ENCODE measurements at places on chromosomes 5 and 9.

DNA sequence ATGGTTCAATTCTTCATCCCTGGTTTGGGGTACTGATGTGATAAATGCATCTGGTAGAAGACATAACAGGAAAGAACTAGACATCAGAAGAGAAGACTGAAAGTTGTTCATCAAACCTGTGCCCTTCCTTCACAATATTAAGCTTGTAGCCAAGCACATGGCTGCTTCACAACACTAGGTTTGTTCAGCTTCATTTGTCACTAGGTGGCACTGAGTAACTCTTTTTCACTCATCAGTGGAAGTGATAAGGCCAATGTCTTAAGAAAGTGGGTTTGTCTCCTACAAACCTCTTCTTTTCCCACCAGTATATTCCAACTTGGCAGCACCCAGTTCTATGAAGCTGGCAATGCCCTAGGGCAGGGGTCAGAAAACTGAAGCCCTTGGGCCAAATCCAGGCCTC is 26.9 kb downstream of the ZNF484 start:
- no peak for DNase-seq

DNA sequence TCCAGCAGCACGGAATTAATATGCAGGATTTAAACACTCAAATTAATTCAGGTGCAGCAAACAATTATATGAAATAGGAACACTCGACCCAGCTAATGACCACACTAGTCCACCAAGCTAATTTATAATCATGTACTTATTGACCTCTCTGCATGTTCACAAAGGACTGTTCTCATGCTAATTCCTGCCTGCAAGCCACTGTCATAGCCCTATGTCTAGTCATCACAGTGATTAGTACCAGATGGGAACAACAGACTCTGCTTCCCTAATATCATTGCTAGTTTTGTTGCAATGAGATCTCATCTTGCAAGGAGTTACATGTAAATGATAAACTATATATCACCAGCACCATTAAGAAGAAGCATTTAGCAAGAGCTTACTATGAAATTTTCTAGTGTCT is 553.0 kb upstream of the GRAMD2B start:
- DNase-seq = peak; percentile 80

GRCh38 chr9:107361816-107362215 is 78.7 kb downstream of the RAD23B start:
- no peak for DNase-seq

GRCh38 chr9:68498816-68499215 is 41.9 kb downstream of the TMEM252 start:
- DNase-seq = no peak

DNA sequence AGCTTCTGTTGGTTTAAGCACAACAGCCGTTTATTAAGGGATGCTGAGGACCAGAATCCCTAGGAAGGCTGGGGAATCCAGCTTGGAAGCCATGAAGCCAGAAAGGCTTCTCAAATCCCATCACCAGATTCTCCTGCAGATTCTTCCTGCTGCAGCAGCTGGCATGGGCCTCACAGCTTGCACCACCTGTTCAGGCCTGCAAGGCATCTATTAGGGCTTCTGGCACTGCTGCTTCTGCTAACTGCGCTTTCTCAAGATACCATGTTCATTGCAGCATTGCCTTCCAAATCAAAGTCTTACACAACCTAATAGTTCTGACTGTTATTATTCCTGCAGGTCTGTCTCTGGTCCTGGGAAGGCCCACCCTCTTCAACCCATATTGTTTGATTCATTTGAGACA is 51.2 kb upstream of the ZNF366 start:
- no peak for DNase-seq

DNA sequence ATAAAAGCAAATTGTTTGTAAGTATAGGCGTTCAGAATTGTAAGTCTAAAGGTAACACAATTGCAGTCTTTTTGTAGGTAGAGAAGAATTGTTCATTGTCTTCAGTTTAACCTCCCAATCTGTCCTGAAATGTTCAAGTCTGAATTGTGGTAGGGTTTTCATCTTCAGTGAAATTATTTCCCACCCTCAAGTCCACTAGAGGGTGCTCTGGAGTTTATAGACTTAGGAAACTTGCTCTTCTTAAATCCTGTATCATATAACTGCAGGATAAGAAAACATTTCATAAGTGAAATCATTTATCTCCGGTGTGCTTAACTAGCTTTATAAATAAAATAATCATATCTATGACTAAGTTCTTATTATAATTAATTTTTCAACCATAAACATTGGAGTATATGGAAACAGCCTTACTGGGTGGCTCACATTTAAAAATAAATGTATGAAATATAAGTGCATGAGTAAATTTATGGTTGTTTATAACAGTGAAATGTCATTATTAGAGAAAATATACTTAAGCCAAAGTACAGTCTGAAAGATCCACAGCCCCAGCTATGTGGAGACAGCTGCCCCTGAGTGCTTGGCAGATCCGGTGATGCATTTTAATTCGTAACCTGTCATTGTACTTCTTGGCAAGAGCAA is 182.4 kb upstream of the OTULINL start:
- DNase-seq = peak; percentile 70

GRCh38 chr5:100757618-100758017 is 145.5 kb downstream of the ST8SIA4 start:
- no peak for DNase-seq

DNA sequence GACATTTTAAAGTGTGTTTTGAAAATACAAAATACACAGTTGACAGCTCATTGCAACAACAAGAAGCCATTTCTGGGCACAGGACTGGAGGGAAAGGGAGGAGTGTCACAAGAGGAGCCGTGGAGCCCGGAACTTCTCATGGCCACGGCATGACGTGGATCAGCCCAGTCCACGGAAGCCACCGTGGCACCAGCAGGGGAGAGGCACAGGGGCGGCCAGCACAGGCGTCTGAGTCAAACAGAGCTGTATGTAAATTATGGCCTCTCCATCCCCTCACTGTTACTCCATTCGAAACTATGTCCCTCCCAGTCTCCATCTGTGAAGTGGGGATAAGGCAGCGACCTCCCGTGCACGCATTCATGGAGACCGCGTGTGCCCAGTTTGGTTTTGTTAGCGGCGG is 165.6 kb upstream of the IRX2 start:
- DNase-seq = no peak

Measured in fibroblast of skin of right quadriceps (primary cell).